ENCODE measurements at places on chromosomes 11 and 22.

DNA sequence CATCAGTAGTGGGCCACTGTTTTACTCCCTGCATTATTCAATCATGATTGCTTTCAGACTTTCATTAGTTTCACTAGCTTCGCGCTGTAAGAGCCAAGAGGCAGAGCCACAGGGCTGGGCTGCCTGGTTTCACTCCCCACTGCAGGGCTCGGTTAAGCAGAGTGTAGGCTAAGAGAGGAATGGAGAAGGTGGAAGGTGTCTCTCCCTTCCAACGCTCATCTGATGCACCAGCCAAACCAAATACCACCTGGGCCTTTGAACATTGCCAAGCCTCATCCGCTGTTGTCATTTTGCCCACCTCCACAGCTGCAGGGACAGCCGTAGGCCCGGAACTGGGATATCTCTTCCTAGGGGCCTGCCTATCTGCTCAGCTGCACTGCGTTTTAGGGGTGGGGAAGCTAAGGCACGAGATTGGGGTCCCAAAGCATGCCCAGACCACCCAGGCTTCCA lies 480 bp upstream of the SMARCB1 start:
- DNase-seq: no peak

DNA sequence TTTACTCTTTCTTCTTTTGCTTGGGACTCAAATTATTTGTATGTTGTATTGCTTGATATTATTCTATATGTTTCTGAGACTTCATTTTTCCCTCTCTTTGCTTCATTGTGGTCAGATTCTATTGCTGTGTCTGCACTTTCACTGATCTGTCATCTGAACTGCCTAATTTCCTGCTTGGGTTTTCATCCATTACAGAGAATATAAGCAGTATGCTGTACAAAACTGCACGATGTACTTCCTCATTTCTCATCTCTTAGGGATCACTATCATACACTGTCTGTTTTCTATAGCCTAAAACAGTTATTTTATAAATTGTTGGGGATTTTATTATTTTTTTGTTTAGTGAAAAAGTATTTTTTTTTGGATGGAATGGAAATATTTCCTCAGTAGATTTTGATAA lies 736.7 kb upstream of the ANO5 start:
- DNase-seq: no peak

DNA sequence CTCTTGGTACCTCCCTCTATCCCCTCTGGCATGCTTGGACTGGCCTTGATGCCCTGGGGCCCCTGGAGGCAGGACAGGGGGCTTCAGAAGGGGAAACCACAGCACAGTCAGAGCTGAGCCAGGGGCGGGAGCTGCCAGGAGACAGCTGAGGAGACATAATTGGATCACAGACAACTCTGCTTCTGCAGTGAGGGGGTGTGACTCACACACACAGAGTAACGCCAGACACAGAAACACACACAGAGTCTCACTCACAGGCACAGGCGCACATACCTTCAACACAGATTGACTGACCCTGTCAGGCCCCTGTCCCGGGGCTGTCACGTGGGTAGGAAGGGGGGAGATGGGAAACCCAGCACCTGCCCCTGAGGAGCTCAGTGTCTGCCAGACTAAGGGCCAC lies 20.6 kb downstream of the STARD10 start:
- peak; percentile 70 for DNase-seq

GRCh38 chr22:42544686-42545085 lies 9.1 kb upstream of the SERHL2 start:
- no peak for DNase-seq

GRCh38 chr22:26453216-26453615 lies 24.2 kb downstream of the ASPHD2 start:
- DNase-seq: no peak

DNA sequence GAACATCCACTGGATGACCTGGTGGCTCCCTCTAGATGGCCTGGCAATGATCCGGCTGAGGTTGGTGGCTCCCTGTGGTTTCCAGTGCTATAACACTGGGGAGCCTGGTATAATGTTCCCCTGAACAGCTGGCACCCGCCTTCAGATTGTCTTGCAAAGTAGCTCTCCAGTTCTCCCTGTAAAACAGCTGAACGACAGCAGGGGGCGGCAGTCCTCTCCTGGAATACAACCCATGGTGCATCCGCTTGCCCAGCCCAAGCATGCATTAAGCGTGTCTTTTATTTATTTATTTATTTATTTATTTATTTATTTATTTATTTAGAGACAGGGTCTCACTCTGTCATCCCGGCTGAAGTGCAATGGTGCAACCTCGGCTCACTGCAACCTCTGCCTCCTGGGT lies 258.9 kb downstream of the BUD13 start:
- peak; percentile 22 for DNase-seq

GRCh38 chr22:48894064-48894671 lies 933.5 kb downstream of the BRD1 start:
- DNase-seq: no peak

DNA sequence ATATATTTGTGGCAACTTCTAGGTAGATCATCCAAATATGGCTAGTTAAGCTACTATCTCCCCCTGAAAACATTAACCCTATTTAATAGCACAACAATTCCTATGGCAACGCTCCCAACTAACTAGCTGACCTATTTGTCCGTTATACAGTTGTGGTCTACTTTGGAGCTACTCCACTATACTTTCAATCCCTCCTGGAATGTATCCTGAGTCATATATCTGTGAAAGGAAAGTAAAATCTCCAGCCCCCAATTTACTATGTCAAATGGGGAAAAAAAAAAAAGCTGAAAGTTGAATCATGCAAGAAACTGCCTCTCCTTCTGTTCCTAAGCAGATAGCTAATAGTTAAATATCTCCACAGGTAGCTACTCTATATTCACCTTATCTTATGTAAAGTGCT lies 128.5 kb downstream of the CD44 start:
- no peak for DNase-seq

DNA sequence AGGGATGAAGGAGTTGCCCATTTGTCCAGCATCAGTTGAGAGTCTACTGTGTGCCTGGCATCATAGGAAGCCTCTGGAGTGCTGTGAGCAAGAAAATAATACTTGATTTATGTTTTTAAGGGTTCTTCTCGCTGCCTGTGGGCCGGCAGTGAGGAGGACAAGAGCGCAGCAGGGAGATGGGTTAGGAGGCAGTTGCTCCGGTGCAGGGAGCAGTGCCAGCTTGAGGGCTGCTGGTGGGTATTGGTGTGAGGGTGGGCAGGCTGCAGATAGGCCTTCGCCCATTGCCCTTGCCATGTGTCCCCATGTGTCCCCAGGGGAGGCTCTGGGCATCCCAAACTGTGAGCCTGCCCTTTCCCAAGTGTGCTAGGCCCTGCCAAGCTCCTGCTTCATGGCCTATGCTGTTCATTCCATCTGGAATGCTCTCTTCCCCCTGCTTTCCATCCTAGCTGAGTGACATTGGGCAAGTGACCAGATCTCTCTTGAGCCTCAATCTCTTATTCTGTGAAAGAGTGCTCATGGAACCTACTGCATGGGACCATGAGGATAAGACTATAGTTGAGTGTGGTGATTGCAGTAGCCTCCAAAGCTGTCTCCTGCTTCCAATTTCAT lies 19.8 kb downstream of the BMAL1 start:
- DNase-seq: no peak

DNA sequence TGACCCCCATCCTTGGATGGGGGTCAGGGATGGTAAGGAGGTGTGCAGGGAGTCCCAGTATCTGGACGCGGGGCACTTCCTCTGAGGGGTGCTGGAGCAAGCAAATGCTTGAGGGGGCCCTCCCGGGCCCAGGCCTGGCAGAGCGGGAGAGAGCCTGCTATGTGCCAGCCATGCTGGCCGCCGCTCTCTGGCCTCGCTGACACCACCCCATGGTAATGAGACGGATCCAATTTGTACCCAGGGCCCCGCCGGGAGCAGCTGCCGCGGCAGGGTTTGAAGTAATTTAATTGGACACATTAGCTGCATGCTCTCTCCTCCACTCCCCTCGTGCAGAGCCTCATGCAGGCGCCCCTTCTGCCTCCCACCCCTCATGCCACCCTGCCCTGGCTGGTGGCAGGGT lies 6.3 kb downstream of the SYT7 start:
- no peak for DNase-seq

DNA sequence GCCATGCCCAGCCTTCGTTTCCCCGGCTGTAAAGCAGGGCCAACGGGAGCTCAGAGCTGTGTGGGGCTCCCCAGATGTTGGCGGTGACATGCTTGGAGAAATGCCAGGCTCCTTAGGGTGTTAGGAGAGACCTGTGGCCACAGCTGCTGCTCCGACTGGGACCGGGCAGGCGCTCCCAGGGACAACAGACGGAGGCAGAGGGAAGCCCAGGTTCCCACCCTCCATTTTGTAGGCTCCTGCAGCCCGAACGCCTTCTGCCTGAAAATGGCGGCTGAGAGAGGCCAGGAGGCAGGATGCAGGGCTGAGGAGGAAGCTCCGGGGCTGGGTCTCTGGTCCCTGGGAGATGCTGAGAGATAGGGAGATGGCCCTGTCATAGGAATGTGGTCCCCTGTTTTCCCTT lies 10.0 kb downstream of the CD6 start:
- DNase-seq: no peak

- no peak for DNase-seq
These were observed 17.4 kb downstream of the RIBC2 start for GRCh38 chr22:45430871-45431270.

DNA sequence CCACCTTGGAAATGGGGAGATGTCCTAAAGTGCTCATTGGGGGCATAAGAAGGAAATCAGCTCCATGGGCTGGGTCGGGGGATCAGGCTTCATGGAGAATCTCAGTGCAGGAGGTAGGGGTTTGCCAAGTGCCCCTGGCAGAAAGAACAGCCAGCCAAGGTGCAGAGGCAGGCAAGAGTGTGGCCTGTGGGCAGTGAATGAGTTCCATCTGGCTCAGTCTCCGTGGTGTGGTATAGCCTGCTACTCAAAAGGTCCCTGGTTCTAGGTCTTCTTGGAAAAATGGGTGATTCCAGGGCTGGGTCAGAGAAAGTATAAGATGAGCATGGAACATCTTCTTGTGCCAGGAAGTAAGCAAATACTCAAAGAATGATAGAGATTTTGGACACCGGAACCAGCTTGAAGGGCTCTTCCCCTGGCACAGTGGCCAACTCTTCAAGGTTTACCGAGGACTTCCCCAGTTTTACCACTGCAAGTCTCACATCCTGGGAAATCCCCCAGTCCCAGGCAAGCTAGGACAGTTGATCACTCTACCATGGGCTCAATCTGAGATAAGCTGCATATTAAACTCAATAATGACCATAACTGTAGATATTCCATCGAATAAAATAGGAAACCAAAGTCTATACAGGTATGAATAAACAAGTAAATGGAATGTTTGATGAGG lies 10.6 kb upstream of the ARAP1 start:
- no peak for DNase-seq

DNA sequence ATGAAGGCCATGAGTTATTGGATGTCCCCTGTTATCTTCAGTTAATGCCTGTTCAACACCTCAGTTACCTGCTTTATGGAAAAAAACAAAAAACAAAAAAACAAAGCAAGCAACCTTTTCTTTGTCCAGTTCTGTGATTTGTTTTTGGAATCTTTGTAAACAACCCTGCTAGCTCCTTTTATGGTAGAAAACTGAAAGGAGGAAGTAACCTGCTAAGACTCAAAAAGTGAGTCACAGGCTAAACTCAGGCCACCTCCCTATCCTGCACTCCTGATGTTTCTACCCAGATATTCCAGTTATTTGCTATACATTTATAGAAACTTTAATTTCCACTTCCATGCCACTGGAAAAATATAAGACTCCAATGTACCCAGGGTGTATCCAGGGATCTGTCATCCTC lies 20.6 kb upstream of the TLCD5 start:
- no peak for DNase-seq

DNA sequence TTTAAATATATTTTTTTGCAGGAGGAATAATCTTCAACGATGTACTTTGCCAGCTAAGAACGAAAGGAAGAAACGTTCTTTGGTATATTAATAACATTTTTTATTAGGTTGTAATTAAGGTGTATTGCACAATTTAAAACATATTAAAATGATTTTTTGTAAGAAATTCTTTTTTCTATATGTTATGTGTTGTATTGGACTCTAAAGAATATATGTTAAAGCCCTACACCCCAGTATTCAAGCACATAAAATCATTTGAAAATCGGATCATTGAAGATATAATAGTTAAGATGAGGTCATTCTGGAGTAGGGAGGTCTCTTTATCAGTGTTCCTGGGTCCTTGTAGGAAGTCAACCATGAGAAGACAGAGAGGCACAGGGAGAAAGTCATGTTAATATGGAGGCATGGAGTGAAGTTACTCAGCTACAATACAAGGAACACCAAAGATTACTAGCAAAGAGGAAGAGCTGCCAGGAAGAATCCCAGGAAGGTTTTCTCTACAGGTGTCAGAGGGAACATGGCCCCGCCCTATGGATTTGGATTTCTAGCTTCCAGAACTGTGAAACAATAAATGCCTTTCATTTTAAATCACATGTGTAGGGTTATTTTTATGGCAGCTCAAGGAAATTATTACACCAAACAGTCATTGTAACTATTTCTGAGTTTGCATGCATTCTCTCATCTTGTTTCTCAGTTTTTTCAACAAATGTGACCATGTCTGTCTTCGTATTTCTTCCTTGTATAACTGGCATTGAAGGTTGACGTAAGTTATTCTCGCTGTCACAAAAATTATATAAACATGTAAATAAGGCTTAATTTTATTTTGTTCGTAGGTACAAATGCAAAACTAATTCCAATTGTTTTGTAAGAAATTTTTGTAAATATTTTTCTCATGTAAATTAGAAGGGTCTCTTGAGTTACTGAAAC lies 75.4 kb upstream of the VPREB1 start:
- DNase-seq: no peak

DNA sequence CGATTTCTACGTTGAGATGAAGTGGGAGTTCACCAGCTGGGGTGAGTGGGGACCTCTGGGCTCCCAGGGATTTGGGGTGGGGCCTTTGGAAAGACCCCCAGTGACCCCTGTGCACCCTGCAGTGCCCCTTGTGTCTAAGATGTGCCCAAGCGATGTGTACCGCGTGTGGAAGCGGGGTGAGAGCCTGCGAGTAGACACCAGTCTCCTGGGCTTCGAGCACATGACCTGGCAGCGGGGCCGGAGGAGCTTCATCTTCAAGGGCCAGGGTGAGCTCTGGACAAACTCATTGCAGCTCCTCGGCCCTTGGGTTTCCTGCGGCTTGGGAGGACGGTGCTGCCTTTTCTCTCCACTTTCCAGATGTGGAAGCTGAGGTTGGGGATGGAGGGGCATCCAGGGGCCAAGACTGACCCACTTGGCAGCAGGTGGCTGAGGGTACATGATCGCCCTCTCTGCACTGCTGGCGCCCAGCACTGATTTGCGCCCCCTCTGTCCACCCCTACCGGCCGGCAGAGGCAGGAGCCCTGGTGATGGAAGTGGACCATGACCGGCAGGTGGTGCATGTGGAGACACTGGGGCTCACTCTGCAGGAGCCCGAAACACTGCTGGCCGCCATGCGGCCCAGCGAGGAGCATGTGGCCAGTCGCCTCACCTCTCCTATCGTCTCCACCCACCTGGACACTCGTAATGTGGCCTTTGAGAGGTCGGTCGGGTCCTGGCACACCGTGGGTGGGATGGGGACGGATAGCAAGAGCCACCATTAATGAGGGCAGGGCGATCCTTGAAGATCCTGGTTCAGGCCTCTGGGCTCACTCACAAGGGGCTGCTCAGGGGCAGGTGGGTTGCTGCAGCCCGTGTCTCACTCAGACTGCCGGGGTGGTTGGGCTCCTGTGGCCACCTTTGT lies 2.6 kb downstream of the ANKRD13D start:
- DNase-seq: no peak
